ENCODE measurements at places on chromosomes 3 and 15.

DNA sequence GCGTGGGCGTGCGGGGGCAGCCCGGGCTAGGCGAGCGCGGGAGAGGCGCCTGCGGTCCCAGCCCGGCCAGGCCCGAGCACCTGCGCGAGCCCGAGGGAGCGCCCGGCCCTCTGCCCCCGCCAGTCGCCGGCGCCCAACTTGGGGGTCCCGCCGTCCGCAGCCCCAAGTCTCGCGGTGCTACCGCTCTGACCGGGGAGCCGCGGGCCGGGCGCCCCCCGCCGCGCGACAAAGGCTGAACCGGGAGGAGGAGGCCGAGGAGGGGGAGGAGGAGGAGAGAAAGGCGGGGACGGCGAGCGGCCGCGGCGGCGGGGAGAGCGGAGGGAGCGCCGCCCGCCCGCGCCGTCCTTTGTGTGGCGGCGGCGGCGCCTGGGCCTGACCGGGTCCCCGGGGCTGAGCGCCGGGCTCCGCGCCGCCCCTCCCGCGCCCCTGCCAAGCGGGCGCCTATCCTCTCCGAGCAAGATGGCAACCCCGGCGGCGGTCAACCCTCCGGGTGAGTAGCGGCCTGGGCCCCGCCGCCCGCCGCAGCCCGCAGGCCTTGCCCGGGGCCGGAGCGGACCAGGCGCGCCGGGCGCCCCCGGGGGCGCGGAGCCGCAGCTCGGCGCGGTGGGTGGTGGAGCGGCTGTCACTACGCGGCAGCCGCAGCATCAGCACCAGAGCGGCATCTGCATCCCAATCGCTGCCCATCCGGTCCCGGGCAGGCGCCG is at the start of gene ARNT2:
Gene ARNT2 (plus strand): TSS at position 326 of the 704 bp plus-strand sequence. CDS start 134 bp downstream, at position 460.
- DNase-seq, result no peak

DNA sequence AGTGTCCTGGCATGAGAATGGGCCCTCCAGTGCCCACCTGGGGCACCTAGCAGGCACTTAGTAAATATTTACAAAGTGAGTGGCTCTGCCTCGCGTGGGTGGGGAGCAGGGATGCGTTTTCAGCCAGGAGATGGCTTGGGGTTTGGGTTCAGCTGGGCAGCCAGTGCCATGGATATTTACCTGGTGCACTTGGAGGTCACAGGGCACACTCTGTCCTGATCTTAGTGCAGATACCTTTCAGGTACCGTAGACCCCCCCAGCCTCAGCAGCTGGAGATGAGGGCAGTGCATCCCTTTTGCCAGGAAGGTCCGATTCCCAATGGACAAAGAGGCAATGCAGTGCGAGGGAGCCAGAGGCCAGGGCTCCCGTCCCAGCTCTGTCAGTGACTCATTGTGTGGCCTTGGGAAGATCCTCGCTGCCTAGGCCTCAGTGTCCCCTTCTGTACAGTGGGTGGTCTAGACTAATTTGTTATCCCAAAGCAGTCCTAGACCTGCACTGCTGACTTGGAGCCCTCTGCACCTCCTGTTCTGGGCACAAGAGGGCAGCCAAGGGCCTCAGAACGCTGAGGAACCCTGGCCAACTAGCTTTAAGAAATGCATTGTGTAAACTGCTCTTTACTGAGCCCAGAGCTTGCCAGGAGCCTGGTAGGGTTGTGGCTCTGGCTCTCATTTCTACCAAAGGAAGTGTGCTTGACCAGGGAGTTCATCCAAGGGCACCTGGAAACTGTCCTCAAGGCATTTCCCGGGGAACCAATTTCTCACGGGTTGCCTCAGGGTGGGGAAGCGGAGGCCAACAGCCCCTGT is 16.0 kb downstream of the HDAC11 start:
- no peak for DNase-seq

GRCh38 chr3:100184948-100185570 is 70.8 kb upstream of the FILIP1L start:
- DNase-seq, result no peak

DNA sequence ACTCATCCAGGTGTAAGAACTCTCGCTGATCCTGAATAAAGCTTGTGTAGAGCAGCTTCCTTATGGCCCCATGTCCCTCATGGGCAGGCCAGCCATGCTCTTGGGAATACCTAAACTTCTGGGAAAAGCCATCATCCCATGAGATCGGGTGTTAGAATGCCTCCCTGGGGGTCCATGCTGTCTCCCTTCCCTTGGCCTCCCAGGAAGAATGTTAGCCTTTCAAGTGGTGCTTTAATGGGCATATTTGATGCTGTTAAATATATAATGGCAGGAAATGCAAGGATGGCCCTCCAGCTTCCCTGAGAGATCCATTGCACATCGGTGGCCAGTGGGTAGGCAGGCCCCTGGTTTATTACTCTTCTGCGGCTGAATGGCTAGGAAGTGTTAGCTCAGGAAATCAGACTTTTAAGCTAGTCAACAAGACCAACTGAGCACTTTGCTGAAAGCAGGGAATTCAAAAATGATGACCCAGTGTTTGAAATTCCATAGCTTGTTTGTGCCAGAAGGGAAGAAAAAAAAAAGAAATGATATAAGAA is 60.5 kb upstream of the LRTM1 start:
- no peak for DNase-seq

- no peak for DNase-seq
Measured at GRCh38 chr3:123161167-123161566, 40.6 kb upstream of the SEC22A start.

- no peak for DNase-seq
Measured at GRCh38 chr15:84810073-84810840, 6.9 kb upstream of the ALPK3 start.

- no peak for DNase-seq
Measured at GRCh38 chr3:45123030-45123429, 23.1 kb downstream of the CDCP1 start.

- no peak for DNase-seq
Measured at GRCh38 chr3:9420850-9421549, 23.6 kb downstream of the SETD5 start.

GRCh38 chr3:152196782-152197181 is 71.9 kb upstream of the MBNL1 start:
- no peak for DNase-seq

DNA sequence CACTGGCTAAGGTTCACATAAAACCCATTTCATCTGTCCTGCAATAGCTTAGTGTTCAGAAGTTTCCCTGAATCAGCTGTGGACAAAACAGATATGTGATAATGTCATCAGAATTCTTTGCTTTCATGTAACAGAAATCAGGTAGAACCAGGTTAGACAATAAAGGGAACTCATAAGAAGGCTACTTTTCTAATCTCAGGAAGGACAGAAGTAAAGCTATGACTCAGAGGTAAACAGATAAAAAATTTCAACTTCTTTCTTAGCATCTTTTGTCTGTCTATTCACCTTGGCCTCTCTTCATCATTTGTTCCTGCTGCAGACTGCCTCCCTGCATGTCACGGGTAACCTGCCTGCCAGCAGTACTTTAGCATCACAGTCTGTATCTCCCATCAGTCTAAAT is 643.1 kb downstream of the MECOM start:
- DNase-seq, result no peak

DNA sequence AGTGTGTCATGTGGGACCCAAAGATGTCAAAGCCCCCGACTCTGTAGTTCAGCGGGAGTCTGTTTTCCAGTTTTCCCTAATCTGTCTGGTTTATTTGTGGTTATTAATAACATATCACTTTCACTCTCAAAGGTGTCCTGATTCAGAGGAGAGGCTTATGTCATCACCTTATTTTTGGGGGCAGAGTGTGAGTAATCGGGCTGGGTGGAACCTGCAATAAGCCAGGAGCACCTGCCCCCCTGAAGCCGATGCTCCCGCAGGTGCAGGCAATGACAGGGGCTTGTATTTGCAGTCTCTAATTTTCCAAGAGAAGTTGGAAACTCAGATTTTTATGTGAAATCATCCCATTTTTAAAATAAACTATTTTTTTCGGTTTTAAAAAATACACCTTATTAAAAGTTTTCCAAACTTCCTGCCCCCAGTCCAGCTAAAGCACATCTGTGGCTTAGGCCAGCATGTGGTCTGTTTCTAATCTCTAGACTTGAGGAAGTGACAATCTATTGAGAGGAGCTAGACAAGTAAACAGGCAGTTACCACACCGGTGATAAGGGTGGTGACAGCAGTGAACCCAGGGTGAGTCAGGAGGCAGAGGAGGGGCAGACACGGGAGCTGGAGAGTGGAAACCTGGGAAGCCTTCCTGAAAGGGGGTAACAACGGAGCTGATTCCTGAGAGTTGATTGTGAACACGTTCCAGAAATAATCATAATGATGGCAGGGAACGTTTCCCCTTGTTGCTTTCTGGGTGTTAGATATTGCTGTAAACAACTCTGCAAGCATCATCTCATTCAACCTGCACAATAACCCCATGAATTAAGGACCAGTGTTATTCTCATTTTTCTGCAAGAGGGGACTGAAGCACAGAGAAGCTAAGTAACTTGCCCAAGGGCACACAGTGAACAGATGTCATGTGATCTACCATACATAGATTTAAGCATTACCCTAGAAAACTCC is 37.2 kb downstream of the BHLHE40 start:
- DNase-seq, result no peak

DNA sequence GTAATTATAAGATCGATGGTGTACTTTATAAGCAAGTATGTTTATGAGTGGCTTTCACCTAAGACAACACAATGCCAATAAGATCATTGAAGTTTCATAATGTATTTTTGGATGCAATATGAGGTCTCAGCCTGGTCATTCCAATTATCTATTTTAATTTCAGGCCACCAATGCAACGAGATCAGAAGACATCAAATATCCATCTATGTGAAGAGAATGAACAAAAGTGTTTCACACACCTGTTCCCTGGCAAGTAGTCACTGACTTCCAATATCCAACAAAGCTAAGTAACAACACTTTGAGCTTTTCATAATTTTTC is 53.6 kb upstream of the TMCO5A start:
- DNase-seq, result no peak

GRCh38 chr3:37029111-37029510 is 35.8 kb downstream of the MLH1 start:
- DNase-seq, result no peak

GRCh38 chr3:53260286-53260785 is 4.5 kb upstream of the TKT start:
- DNase-seq, result no peak

DNA sequence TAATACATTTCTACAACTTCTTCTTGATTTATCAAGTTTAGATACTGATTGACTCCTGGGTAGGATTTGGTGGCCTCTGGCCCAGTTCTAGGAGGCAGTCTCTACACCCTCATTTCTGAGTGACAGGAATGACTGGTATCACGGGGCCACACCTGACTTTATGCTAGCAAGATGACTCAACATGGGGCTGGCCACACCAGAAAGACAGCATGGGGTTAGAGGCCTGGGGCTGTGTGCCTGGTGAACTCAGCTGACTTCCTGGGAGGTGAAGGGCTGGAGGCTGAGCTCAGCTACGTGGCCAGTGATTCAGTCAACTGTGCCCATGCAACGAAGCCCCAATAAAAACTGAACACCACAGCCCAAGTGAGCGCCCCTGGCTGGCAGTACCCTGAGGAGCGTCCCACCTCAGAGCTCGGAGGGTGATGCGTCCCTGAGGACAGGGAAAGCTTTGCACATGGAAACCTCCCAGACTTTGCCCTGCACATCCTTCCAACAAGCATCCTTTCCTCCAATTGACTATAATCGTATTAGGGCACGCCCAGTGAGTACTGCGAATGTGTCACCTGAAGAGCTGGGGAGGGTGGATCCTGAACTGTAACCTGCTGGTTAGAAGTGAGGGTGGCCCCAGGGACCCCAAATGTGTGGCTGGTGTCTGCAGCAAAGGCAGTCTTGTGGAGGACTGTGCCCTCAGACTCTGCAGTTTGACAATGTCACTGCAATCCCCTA is 57.2 kb downstream of the NIPA2 start:
- DNase-seq, result no peak

GRCh38 chr3:90080988-90081387 is 973.6 kb downstream of the EPHA3 start:
- DNase-seq, result no peak

- no peak for DNase-seq
Measured at GRCh38 chr3:9208605-9209152, 40.8 kb downstream of the SRGAP3 start.

DNA sequence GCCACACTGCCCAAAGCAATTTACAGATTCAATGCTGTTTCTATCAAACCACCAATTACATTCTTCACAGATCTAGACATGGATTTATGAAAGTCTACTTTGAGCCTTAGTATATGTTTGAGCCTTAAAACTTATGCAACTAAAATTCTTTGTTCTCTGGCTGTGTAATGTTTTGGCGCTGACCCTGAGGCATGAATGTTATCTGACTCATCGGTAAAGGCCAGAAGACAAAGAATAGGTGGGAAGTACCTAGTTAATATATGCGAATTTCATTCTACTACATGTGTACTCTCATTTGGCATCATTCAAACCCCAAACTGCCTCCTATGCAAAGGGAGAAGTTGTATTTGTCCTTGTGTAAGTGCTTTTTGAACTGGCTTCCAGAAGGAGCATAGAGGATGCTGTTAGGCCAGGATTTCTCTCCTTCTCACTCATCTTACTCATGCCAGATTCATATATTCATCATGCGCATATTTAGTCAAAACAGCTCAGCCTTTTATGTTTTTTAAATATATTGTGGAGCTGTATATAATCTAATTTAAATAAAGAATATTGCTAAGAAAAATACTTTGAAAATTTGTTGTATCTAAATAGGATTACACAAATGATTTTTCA is 204.2 kb downstream of the NFKBIZ start:
- DNase-seq, result no peak

GRCh38 chr3:158794936-158795518 is 6.8 kb upstream of the MFSD1 start:
- no peak for DNase-seq

DNA sequence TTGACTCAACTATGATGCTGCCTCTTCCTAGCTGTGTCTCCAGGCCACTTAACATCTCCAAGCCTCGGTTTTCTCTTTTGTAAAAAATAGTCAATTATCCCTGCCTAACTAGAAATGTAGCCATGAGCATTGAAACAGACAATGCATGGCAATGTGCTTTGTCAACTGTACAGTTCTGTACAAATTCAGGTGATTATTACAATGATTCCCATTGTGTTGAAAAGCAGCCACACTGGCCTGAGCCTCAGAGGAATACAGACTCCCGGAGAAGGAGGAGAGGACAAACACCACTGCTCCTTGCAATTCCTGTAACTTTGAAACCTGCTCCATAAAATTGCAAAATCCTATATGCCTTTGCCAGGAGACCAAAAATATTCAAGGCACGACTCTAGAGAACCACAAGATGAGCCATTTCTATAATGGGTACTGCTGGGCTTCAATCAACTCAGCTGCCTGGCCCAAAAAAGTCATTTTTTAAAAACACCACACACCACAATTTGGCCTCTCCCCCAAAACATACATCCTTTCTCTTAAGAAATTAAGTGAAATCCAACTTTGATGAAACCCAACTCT is 28.6 kb downstream of the DAPK2 start:
- DNase-seq, result no peak

GRCh38 chr3:46541835-46542234 is 24.3 kb downstream of the LRRC2 start:
- no peak for DNase-seq

Measured in left renal pelvis (tissue), 4 donors.